Activated T-cell treated with anti-CD3 and anti-CD28 coated beads, Interleukin-2, amount 50 U/mL, for 24 hours (primary cell): ENCODE measurements at places on chromosomes 13 and 19.

GRCh38 chr19:1089891-1090290 is 5.3 kb downstream of the POLR2E start:
- peaks cover 89% of the 10 kb centered on the region for H3K36me3 ChIP-seq
- peaks cover 64% of the 10 kb centered on the region for H3K4me1 ChIP-seq
- no peak for DNase-seq
- H3K27ac ChIP-seq, result peak overlapping the region; percentile 90
- no peaks in the 10 kb centered on the region for H3K27me3 ChIP-seq

DNA sequence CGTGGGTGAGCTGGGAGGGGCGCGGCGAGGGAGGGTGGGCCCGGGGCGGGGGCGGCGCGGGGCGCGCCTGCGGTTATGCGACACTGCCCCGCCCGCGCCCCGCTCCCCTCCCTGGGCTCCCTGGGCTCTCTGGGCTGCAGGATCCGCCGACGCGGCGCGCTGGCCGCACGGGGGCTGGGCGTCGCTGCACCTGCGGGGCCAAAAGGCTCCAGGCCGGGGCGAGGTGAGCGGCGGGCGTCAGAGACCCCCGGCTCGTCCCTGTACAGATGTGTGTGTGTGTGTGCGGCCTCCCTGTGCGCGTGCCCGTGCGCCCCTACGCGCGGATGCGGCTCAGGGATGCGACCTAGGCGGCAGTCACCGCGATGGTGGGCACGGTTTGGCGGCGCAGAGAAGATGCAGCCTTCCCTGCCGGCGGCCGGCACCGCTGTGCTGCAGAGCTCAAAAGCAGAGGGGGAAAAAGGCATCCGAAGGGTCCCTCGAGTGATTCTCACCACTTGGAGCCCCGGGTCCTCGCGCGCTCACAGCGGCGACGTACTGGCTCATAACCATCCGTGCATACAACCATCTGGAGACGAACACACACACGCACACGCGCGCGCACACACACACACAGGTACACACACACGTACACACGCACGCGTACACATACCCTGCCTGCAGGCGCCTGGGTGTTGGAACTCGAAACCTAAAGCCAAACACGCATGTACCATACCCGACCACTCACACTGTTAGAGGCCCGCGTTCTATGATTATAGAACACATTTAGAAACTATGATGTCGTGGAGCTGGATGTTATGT is 709 bp downstream of the ATP8A2 start:
- peak overlapping the region; percentile 53 for H3K4me3 ChIP-seq
- peaks cover 8% of the 10 kb centered on the region for H3K4me1 ChIP-seq
- no peak overlapping the region for H3K27ac ChIP-seq
- DNase-seq, result no peak
- H3K27me3 ChIP-seq, result peaks cover 68% of the 10 kb centered on the region

- H3K4me3 ChIP-seq, result no peak overlapping the region
- H3K4me1 ChIP-seq, result no peaks in the 10 kb centered on the region
- H3K27ac ChIP-seq, result no peak overlapping the region
These were observed 10.0 kb upstream of the FNDC3A start for GRCh38 chr13:48965736-48966135.

- H3K36me3 ChIP-seq, result no peaks in the 10 kb centered on the region
- H3K4me1 ChIP-seq, result peaks cover 28% of the 10 kb centered on the region
- DNase-seq, result no peak
- peak overlapping the region; percentile 25 for H3K4me3 ChIP-seq
- H3K27ac ChIP-seq, result no peak overlapping the region
- peaks cover 80% of the 10 kb centered on the region for H3K27me3 ChIP-seq
These were observed 3.4 kb upstream of the DPF1 start for GRCh38 chr19:38227287-38228004.

- H3K27ac ChIP-seq, result no peak overlapping the region
- H3K36me3 ChIP-seq, result no peaks in the 10 kb centered on the region
- peaks cover 27% of the 10 kb centered on the region for H3K27me3 ChIP-seq
- DNase-seq, result no peak
These were observed 22.0 kb downstream of the ITGBL1 start for GRCh38 chr13:101474419-101474957.

- peak; percentile 64 for DNase-seq
- H3K27ac ChIP-seq, result peak overlapping the region; percentile 97
- H3K4me3 ChIP-seq, result peak overlapping the region; percentile 86
These were observed 695 bp downstream of the ICAM1 start for GRCh38 chr19:10271543-10272086.

DNA sequence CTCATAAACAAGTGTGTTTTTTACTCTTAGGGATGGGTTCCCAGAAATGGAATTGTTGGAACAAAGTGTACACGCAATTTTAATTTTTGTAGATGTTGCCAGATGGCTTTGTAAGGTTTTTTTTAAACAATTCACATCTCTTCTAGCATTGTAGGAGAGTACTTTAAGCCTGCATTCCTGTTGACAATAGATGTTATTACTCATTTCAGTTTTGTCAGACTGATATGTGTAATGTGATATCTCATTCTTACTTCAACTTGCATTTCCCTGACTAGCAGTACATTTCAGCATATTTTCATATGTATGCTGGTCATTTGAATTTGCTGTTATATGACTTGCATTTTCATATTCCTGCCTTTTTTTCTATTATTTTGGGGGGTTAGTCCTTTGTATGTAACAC is 186.6 kb upstream of the SLITRK6 start:
- no peaks in the 10 kb centered on the region for H3K36me3 ChIP-seq
- no peak overlapping the region for H3K27ac ChIP-seq
- H3K27me3 ChIP-seq, result no peaks in the 10 kb centered on the region
- no peaks in the 10 kb centered on the region for H3K4me1 ChIP-seq
- H3K4me3 ChIP-seq, result no peak overlapping the region

DNA sequence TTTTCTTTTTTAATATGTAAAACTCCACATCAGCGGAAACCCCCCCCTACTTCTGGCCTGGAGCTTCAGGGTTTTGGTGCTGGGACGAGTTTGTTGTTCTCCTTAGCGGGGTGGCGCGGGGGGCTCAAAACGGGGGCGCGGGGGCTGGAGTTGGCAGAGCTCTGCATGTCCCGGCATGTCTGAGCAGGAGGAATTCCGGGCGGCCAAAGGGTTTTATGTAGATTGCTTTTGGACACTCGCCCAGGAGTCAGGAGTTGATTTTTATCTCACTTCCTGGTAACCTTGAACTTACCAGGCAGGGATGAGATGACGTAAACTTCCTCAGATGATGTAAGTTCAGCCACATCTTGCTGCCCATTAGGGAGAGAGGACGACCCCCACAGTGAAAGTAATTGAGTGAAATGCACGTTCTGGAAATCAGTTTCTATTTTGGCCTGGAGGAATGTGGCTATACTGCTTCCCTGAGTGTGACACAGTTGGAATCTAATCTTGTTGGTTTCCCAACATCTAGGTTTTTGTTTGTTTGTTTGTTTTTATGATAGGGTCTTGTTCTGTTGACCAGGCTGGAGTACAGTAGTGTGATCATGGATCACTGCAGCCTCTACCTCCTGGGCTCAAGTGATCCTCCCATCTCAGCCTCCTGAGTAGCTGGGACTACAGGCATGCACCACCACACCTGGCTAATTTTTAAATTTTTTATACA is 21.0 kb upstream of the GDF15 start:
- H3K36me3 ChIP-seq, result peaks cover 41% of the 10 kb centered on the region
- H3K4me3 ChIP-seq, result no peak overlapping the region
- peak overlapping the region; percentile 40 for H3K27ac ChIP-seq
- peaks cover 2% of the 10 kb centered on the region for H3K4me1 ChIP-seq

DNA sequence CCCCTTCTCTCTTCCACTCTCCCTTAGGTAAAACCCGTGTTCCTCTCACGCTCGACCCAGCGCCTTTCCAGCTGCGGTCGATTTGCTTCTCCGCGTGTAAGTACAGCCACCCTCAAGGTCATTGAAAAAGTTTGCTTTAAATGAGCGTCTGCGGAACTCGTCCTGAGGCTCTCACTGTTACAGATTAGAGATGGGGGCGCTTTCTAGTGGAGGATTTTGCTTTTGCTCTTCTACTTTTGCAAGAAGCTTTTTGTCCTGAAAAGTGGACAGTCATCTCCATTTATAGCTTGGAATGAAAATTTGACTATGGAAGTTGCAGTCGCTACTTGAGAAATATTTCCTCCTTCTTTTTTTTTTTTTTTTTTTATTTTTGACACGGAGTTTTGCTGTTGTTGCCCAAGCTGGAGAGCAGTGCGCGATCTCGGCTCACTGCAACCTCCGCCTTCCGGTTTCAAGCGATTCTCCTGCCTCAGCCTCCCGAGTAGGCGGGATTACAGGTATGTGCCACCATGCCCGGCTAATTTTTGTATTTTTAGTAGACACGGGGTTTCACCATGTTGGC is 595 bp upstream of the RAB20 start:
- H3K27me3 ChIP-seq, result peaks cover 31% of the 10 kb centered on the region
- H3K27ac ChIP-seq, result peak overlapping the region; percentile 89
- DNase-seq, result no peak
- peaks cover 22% of the 10 kb centered on the region for H3K4me1 ChIP-seq
- H3K36me3 ChIP-seq, result peaks cover 2% of the 10 kb centered on the region
- peak overlapping the region; percentile 86 for H3K4me3 ChIP-seq

DNA sequence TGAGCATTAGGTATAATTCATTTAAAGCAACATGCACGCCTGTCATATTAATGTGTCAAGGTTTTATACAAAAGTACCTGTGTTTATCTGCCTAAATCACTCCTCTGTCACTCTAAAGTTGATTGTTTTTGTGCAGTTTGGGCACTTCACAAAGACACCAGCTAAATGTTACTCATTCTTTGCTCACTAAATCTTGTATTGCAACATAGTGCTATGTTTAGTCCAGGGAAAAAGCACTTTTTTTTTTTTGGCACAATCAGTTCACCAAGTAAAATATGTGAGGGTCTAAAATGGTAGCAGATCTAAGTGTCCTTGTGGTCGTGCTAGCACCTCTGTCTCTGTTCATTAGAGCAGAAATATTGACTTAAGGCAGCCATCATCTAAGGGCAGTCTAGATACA is 2526.7 kb upstream of the PCDH20 start:
- no peaks in the 10 kb centered on the region for H3K36me3 ChIP-seq
- no peak for DNase-seq
- H3K4me1 ChIP-seq, result no peaks in the 10 kb centered on the region
